GM18507 (cell line): ENCODE measurements at places on chromosomes 6 and 20.

DNA sequence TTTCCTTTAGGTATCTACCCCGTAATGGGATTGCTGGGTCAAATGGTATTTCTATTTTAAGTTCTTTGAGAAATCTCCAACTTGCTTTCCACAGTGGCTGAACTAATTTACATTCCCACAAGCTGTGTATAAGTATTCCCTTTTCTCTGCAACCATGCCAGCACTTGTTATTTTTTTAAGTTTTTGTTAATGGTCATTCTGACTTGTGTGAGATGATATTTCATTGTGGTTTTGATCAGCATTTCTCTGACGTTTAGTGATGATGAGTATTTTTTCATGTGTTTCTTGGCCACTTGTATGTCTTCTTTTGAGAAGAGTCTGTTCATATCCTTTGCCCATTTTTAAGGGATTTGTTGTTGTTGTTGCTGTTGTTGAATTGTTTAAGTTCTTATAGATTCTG, 871.1 kb downstream of the KIF16B start:
- DNase-seq, result no peak

DNA sequence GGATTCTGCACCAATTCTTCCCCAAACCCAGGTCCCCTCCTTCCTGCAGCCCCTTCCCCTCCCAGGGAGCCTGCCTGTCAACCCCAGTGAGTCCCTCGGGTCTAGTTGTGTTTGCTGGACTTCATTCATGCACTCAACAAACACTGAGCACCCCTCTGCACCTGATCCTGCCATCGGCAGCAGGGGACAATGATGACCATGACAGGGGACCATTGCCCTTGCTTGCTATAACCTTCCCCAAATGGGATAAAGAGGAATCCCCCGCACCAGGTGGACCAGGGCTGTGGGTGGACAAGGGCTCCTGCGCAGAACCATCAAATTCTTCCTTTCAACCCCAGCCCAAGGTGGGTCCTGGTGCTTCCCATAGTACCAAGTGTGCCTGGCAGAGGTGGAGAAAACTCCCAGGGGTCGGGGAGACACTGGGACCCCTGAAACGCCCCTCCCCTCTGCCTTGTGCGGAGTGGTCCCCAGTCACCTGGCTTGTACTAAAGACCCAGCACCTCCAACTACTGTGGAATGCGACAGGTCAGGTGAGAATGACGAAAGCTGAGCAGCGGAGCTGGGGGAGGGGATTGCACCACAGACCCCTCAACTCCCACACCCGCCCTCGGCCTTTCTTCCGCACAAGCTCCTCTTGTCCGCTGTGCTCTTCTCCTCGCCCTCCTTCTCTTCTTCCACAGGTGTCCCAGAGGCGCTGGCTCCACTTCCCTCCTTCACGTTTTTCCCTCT, 119.9 kb upstream of the ZNF217 start:
- DNase-seq, result no peak

- no peak for DNase-seq
These were observed 12.1 kb downstream of the TFAP2A start for GRCh38 chr6:10402648-10403311.

DNA sequence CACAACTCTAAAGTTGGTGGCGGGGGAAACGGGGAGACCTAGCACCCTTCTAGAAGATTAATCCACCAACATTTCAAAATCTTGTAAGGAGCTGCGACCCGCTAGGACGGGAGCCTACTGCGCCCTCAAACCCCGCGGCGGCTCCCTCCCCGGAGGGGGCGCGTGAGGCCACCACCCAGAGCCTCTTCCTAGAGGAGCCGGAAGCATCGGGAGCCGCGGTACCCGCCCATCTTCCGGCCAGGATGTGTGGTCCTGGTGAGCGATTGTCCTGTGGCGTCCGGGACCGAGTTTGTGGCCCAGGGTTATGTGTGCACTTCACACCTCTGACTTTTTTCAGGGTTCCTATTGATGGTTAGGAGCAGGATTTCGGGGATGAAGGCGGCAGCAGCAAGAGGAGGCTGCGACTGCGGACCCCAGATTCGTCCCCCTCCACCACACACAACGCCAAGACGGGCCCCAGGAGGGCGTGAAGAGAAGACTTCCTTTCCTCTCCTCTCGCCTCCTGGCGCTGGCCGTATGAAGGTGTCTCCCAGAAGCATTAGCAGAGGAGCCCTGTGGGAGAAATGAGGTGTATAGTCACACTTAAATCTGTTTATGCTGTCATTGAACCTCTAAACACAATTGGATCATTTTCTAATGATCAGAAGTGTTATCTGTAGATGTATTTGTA, 10.7 kb downstream of the ZNF165 start:
- no peak for DNase-seq

GRCh38 chr6:169968541-169969270, 217.3 kb downstream of the ERMARD start:
- DNase-seq, result no peak

- no peak for DNase-seq
These were observed 37.7 kb downstream of the ARHGAP18 start for GRCh38 chr6:129672341-129672682.

- DNase-seq, result no peak
These were observed 705.7 kb upstream of the SLC35B3 start for GRCh38 chr6:9140951-9141460.

DNA sequence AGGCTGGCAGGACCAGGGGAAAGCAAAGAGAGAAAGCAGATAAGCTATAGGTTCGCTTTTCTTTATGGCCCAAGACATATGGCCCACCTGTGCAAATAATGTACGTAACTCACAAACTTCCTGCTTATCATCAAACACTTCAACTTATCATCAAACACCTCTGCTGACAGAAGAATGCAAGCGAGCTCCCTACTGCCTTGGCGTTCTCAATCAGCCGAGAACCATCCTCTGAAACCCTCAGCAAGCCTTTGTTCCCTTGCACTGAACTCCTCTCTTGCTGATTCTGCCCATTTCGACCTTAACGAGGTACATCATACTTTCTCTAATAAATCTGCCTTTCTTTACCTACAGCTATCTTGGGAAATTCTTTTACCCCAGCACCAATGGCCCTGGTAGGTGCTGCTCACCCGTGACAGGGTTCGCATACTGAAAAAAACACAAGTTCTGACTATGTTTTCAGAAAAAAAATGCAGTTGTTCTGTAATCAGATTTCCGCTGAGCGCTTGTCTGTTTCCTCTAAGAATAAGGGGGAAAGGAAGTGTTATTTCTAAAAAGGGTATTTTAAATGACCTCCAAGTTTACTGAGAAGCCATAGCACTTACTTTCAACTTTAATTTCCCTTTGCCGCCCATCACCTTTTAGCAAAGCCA, 28.3 kb downstream of the SERPINB6 start:
- no peak for DNase-seq

- DNase-seq, result no peak
These were observed 74.4 kb downstream of the SH3BGRL2 start for GRCh38 chr6:79705456-79705995.

DNA sequence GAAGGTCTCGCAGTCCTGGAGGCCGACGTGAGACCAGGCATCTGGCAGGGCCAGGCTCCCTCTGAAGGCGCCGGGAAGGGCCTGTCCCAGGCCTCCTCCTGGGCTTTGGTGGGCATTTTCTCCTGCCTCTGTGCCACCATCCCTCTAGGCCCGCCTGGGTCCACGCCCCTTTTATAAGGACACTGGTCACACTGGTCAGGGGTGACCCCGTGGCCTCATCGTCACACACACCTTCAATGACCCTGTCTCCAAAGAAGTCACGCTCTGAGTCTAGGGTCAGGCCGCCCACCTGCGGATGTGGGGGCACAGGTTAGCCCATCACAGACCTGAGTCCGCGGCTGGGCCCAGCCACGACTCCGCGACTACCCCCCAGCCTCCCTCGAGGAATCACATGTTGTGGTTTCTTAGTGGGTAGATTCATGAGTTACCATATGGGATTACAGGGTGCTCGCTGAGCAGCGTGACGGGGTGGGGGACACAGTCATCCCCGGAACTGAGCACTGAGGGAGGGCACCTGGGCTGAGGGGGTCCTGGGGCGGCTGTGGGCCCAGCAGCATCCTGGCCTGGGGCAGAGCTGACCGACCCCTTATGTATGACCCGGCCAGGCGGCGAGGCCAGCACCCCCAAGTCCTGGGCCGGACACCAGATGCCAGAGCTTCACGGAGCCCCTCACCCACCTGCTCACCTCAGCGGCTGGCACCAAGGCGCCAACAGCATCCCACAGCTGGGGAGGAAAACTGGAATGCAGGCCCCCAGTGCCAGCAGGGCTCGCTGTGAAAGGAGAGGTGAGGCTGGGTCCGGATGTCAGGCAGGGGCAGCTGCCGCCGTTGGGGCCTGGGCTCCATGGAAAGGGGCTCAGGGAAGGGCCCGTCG, 115.9 kb downstream of the DLL1 start:
- DNase-seq, result no peak
